ENCODE measurements at places on chromosomes 11 and 22.

GRCh38 chr11:113168354-113169342 is 145.7 kb upstream of the TTC12 start:
- DNase-seq: no peak

DNA sequence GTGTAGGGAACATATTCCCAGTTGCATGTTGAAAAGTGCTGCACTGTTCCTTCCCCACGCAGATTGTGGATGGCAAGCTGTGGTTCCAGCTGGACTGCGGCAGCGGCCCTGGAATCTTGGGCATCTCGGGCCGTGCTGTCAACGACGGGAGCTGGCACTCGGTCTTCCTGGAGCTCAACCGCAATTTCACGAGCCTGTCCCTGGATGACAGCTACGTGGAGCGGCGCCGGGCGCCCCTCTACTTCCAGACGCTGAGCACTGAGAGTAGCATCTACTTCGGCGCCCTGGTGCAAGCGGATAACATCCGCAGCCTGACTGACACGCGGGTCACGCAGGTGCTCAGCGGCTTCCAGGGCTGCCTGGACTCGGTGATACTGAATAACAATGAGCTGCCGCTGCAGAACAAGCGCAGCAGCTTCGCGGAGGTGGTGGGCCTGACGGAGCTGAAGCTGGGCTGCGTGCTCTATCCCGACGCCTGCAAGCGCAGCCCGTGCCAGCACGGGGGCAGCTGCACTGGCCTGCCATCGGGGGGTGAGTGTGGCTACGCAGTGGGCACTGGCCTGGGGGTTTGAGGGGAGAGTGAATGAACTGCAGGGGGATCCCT is 102.7 kb upstream of the MTNR1B start:
- DNase-seq: no peak

- DNase-seq: no peak
These were observed 177.9 kb downstream of the JRKL start for GRCh38 chr11:96567667-96568066.

DNA sequence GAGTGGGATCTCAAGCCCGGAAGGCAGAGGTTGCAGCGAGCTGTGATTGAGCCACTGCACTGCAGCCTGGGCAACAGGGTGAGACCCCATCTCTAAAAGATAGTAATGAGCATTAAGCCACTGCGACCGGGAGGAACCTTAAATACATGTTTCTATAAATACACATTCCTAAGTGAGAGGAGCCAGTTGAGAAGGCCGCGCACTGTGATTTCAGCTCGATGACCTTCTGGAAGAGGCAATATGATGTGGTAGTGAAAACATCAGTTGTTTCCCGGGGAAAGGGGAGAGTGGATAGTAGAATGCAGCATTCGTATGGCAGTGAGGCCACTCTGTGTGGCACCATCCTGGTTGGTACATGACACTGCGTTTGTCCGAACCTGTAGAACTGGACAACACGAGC is 18.0 kb downstream of the PTDSS2 start:
- DNase-seq: no peak

DNA sequence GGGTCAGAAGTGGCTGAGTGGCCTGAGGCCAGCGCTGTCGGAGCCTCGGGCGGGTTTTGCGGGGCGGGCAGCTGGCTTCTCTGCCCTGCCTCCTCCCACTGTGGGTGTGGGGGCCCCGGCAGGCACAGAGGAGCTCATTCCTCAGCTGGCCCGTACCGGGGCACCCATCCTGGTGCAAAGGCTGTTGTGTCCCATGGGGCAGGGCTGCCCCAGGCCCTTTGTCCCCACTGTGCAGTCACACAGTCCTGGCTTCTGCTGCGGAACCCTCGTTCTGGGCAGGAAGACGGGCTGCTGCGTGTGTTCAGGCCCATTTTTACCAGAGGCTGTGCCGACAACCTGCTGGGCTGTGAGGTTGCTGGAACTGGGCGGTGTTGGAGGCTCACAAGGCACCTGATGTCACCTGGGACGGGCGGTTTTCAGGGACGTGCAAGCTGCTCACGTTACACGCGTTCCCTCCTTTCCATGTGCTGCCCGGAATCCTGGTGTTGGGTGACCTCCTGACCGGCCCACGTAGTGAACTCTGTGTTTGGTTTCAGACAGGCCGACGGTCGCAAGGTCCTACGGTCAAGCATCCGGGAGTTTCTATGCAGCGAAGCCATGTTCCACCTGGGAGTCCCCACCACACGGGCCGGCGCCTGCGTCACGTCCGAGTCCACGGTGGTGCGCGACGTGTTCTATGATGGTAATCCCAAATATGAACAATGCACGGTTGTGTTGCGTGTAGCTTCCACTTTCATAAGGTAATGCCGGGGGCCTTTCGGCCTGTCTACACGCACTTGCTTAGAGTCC is 5.2 kb downstream of the SELENOO start:
- no peak for DNase-seq

GRCh38 chr22:26466196-26466595 is 17.4 kb downstream of the HPS4 start:
- DNase-seq: peak; percentile 88

- no peak for DNase-seq
These were observed 1.7 kb upstream of the ME3 start for GRCh38 chr11:86673872-86674750.

DNA sequence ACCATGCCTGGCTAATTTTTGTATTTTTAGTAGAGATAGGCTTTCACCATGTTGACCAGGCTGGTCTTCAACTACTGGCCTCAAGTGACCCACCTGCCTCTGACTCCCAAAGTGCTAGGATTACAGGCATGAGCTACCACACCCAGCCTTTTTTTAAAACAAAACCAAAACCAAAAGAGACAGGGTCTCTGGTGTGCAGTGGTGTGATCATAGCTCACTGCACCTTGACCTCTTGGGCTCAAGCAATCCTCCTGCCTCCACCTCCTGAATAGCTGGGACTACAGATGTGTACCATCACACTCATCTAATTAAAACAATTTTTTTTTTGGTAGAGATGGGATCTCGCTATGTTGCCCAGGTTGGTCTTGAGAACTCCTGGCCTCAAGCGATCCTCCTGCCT is 77.7 kb downstream of the PTPRJ start:
- DNase-seq: no peak

- DNase-seq: no peak
These were observed 71.8 kb downstream of the ATG16L2 start for GRCh38 chr11:72885749-72886609.

- DNase-seq: no peak
These were observed 485 bp downstream of the KCNJ4 start for GRCh38 chr22:38454353-38455075.

GRCh38 chr11:119874660-119875238 is 145.7 kb upstream of the NECTIN1 start:
- no peak for DNase-seq

GRCh38 chr11:23973244-23973643 is 523.6 kb upstream of the LUZP2 start:
- DNase-seq: no peak

- DNase-seq: no peak
These were observed 129.7 kb downstream of the ARHGAP42 start for GRCh38 chr11:100816823-100817222.

DNA sequence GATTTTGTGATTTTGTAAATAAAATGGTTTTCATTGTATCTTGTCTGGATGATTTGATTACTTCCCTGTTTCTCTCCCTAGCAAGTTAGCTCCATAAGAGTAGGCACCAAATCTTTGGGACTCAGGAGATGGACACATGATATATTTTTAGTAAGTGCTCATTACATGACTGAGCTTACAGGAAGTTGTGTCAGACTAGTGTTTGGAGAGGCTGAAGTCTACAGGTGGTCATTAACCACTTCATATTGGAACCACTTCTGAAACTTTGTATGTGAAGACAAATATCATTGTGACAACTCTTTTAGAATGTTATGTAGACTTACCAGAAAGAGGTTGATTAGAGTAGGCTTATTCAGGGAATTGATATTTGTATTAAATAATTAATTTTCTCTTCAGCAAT is 19.1 kb downstream of the ARHGAP42 start:
- DNase-seq: no peak

DNA sequence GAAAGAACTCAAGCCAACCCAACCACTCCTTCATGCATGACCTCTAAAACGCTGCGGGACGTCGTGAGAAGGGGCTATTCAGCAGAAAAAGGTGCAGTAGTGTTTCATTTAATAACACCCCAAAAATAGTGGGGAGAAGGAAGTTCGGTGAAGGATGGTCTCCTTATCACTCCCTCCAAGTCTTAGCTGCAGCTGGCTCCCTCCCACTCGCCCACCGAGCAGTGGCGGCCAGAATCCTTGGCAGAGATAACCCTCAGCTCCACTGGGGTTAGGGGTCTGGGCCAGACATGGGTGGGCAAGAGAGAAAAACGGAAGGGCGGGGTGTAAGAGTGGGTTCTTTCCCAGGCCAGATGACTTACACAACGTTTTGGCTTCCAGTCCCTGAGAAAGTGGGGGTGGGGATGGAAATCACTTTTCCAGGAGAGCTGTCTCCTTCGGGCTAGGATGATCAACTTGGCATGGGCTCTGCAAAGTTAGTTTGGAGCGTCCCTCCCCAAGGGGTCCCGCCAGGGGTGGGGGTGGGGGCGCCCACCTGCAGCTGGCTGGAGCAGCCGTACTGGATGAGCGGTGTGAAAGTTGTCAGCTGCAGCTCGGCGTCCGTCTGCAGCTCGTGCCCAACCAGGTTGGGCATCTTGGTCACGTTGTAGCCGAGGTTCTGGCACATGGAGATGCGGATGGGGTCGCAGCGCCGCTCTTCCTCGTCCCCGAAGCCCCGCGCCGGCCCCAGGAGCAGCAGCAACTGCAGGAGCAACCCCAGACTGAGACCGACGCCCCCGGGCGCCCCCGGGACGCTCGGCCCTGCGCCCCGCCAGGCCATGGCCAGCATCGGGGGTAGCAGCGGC is 705 bp downstream of the FZD4 start:
- DNase-seq: no peak

GRCh38 chr11:9015677-9016076 is 11.9 kb upstream of the NRIP3 start:
- DNase-seq: peak; percentile 82

- no peak for DNase-seq
These were observed 219.9 kb upstream of the GRIA4 start for GRCh38 chr11:105389952-105390351.

DNA sequence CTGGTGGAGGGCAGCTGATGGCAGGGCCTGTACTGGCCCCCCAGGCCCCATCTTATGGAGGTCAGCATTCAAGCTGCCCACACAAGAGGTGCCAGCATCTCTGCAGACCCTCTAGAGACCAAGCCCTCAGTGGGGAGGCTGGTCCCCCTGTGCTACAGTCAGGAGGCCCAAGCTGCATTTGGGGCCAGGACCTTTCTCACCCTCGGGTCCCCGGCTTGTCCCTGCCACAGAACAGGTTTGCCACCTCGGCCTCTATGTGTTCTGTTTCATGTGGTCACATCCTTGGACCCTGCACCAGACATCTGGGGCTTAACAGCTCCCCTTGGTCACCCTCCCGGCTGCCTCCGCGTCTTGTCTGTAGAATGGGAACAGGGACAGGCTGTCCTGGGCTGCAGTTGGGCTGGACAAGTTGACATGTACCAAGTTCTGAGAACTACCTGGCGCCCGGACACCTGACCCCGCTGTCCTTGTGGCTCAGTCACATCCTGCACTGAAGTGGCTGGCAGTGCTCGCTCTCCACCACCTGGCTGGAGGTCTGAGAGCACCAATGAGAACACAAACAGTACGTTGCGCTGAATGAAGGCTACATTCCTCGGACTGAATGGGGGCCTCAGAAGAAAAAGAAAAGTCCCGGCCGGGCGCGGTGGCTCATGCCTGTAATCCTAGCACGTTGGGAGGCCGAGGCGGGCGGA is 2.7 kb upstream of the PLXNB2 start:
- no peak for DNase-seq

GRCh38 chr22:29988719-29989118 is 91.5 kb upstream of the HORMAD2 start:
- DNase-seq: peak; percentile 36

- peak; percentile 83 for DNase-seq
These were observed at the start of gene VPS37C for GRCh38 chr11:61161190-61162091. Gene VPS37C, minus strand, starts transcription at chr11:61161426. Its CDS starts 22,597 bp downstream, at chr11:61138829.

GRCh38 chr22:20645954-20646353 is 128.0 kb upstream of the SERPIND1 start:
- DNase-seq: no peak
